ENCODE measurements at places on chromosomes 4 and X.
A peak's percentile ranks its signal among the peaks of the same experiment; 100 is the strongest.

DNA sequence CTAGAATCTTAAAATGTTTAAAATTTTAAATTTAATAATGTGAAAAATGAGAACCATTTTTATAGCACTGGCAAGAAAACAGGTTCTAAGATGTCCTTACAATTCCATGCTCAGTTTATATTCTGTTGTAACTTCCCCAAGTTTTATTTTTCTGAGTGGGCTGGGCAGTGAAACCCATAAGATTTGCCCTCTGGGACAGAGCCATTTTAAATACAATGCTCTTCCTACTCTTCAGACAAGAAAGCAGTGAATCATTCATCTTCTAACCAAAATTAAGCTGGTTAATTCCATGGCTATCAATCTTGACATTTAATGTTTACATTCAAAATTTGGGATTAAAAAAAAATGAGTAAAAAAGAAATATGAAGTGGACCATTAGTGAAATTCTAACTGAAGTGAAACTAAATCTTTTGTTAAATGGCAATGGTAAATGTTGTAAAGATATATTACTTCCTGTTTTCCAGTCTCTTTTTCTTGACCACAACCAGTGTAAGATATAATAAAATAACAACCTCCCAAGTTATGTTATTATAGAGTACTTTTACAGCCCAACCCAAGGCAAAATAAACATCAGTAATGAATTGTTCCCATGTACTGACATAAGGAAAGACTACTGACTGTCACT lies 37.2 kb upstream of the PTPN13 start:
- DNase-seq = no peak

GRCh38 chr4:5798946-5799345 lies 87.9 kb downstream of the EVC start:
- DNase-seq = no peak

GRCh38 chr4:90082449-90082848 lies 44.7 kb upstream of the CCSER1 start:
- DNase-seq = no peak

DNA sequence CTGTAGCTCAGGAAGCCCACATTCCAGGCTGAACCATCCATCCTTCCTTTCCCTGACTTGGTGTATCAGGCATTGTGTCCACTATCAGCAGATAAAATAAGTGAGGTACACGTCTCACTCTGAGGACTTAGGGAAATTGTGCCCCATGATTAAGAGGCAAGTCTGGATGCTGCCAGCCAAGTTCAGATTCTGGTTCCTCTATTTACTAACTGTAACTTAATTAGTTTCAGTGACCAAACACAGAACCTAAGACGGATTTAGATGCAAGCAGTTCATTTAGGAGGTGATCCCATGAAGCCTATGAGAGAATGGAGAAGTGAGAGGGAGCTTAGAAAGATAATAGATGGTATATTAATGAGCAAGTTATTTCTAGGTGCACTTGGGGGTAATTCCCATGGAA lies 56.6 kb upstream of the PACRGL start:
- no peak for DNase-seq

GRCh38 chr4:106424426-106424825 lies 55.8 kb upstream of the GIMD1 start:
- DNase-seq = no peak

GRCh38 chrX:22063284-22063683 lies 31.2 kb downstream of the PHEX start:
- peak; percentile 33 for DNase-seq

DNA sequence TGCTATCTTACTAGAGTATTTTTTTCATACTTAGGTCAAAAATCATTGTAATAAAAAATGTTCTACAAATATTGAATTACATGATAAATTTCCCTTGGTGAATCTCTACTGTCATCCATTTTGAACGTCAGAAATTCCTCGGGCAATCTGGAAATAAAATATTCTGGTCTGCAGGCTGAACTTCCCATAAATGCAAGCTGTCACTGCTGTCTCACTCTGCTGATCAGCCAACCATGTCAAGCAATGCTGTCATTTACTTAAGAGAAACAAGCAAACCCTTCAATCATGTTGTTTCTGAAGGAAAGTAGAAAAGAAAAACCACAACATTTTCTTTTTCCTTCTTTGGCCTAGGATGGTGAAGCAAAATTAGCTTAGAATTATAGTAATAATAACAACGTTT lies 514.2 kb upstream of the GALNT7 start:
- DNase-seq = no peak

- no peak for DNase-seq
Measured at GRCh38 chrX:720250-720649, 89.7 kb downstream of the SHOX start.

DNA sequence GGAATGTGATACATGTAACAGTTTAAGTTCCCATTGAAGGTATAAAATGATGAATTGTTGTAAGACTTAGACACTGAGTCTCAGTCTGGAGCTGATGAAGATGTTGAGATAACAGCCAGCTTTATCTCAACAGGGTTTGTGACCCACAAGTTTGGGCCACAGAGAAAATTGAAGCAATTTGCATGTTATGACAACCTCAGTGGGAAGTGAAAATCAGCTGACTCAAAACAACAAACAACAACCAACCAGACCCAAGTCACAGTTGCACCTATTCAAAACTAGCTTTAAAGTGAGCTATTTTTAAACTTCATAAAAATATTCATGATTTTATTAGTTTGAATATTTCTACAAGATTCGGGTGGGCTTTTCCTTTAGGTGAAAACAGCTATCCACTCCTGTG lies 8.0 kb downstream of the SFRP2 start:
- DNase-seq = no peak

- no peak for DNase-seq
Measured at GRCh38 chr4:137083571-137084135, 448.6 kb downstream of the PCDH18 start.

- DNase-seq = no peak
Measured at GRCh38 chr4:26576231-26576739, 7.6 kb upstream of the TBC1D19 start.

- no peak for DNase-seq
Measured at GRCh38 chr4:81531410-81531809, 59.7 kb upstream of the RASGEF1B start.

DNA sequence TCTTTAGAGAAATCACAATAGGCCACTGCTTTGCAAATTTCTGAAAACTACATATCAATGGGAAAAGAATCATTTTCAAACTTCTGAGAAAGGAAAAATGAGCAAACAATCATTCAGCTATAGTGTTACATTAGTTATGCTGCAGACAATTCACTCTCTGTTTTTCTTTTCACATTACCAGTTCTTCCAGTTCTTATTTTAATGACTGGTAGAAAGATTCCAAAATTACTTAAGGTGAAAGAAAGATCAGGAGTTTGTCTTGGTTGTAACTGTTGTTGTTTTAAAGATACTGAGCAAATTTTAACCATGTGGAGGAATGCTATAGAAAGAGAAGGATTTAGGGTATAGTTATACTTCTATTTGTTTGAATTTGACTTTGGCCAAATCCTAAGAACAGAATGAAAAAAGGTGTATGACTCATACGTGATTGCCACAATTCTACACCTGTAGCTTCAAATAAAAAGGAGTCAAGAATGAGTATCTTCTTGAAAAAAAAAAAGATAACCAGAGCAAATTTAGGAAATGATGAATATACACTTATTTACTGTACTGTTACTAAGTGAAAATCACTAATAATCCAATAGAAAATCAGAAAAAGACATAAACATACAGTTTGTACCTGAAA lies 21.0 kb upstream of the RASGEF1B start:
- no peak for DNase-seq

GRCh38 chrX:154797006-154797405 lies 8.3 kb downstream of the MPP1 start:
- no peak for DNase-seq

All from activated CD4-positive, alpha-beta T cell treated with anti-CD3 and anti-CD28 coated beads, Interleukin-2, Interleukin-4, amounts not matched to agents 100 ng/mL and 50 ng/mL, durations not matched to agents 16 hours and 8 hours (primary cell).